ENCODE measurements at places on chromosomes 4 and X.
A peak's percentile ranks its signal among the peaks of the same experiment; 100 is the strongest.

DNA sequence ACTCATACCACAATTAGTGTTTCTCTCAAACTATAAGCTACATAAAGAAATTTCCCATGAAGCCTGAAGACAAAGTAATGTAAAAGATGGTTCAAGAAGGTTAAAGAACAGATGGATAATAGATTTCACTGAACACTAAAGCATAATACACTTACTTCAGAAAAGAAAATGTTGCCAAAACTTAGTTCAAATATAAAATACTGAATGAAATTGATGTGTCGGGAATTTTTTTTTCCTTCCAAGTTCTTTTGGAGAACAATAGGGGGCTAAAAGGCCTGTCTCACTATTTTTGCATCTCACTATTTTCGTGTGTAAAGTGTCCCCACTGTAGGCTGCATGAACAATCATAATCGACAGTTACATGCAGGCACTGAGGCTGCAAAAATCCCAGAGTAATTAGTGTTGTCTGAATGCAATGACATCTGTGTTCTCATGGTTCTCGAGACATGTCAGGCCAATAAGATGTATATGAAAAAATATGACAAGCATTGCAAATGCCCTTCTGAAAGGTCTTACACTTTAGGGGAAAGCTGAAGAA lies 11.9 kb upstream of the MAB21L2 start:
- no peak for DNase-seq

- no peak for DNase-seq
Measured at GRCh38 chrX:142250502-142250901, 45.4 kb upstream of the MAGEC2 start.

GRCh38 chr4:106183551-106183950 lies 132.5 kb downstream of the TBCK start:
- DNase-seq = no peak

GRCh38 chr4:2728221-2728620 lies 27.9 kb downstream of the TNIP2 start:
- DNase-seq = no peak

- peak; percentile 87 for DNase-seq
Measured at GRCh38 chrX:3548765-3549391, 164.6 kb downstream of the PRKX start.

DNA sequence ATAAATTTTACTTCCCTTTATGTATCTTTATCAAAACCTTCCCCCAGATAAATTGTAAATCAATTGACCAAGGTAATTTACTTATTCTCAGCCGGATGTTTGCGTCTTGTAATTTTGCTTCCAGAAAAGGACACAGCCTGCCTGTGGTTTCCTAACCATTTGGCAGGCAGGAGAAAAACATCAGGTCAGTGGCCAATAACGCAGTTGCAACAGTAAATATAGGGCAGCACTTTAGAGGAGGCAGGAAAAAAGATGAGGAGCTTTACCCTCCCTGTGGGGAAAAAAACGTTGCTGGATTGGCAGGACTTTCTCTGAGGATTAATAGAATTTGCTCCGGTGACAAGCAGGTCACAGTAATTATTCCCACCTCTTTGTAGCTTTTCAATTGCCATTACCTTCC lies 2618.1 kb downstream of the ARAP2 start:
- no peak for DNase-seq

GRCh38 chr4:48255072-48255958 lies 14.3 kb downstream of the TEC start:
- no peak for DNase-seq

DNA sequence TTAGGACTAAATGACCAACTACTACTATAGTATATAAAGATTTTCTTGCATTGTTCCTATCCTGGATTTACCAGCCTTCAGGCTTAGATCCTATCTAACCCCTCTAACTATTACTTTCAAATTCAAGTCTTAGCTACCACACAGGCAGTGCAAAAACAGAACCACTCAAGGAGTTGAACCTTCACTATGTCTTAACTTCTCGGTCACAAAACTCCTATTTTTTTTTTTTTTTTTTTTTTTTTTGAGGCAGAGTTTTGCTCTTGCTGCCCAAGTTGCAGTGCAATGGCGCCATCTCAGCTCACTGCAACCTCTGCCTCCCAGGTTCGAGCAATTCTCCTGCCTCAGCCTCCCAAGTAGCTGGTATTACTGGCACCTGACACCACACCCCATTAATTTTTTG lies 6.3 kb upstream of the FAM200B start:
- DNase-seq = no peak

DNA sequence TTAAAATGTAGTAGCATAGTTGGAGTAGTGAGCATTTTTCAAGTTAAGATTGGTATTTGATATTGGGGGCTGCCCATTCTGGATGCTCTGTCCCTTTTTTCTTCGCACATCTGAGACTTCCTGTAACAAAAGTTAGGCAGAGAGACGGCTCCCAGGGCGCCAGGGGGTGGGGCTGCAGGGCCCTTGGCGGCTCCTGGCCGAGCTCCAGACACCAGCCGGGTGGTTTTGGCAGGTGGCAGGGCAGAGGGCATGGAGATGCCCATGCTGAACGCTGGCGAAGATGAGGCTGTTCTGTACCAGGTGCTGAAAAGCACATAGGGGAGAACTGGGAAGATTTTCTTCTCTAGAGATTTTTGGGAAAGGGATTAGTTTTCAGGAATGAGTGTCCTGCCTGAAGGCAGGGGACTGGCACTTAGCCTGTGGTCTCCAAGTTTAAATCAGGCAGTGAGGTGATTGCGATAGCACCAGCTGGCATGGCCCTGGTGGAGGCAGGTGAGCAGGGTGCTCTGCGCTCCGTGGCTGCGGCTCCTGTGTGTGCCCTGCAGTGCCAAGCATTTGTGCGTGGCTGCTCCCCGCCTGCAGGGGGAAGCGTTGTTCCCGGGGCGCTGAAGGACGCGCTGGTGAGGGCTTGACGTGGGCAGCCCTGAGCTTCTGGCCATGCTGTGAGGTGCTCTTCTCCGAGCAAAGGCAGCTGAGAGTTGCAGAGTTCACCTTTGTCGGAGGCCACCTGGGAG lies 23.6 kb upstream of the HGFAC start:
- no peak for DNase-seq

GRCh38 chrX:12758291-12758690 lies 32.9 kb upstream of the PRPS2 start:
- DNase-seq = no peak

DNA sequence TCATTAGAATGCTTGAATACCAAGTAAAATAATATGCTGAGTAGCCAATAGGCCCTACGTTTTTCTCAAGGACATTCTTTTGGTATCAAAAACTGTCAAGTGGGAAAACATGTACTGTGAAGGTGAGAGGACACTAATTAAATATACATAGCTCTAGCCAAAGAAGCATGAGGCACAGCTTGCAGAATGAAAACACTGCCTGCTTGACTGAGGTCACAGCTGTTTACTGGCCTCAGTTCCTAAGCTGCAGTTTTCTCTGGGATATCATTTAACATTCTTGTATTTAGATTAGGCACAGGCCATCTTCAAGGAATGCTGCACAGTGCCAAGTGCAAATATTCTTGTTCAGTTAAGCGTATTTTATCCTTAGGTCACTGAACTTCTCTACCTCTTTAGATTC lies 78.6 kb downstream of the NAP1L3 start:
- DNase-seq = no peak

- DNase-seq = no peak
Measured at GRCh38 chr4:152176627-152177214, 359.2 kb downstream of the FBXW7 start.

DNA sequence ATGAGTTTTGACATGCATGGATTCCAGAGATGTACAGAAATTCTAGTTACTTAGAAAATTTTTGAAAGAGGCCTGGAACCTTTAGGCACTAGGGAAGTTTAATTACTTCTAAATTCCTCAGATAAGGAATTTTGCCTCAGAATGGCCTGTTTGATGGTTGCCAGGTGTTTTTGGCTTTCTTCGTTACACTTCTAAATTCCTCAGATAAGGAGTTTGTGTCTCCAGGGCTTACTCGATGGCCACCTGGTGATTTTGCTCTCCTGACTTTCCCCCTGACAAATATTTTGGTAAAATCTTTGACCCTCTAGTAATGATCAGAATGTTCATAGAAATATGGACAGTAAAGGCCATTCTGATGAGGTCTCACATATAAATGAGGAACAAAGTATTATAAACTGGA lies 64.3 kb downstream of the BEX3 start:
- DNase-seq = no peak

DNA sequence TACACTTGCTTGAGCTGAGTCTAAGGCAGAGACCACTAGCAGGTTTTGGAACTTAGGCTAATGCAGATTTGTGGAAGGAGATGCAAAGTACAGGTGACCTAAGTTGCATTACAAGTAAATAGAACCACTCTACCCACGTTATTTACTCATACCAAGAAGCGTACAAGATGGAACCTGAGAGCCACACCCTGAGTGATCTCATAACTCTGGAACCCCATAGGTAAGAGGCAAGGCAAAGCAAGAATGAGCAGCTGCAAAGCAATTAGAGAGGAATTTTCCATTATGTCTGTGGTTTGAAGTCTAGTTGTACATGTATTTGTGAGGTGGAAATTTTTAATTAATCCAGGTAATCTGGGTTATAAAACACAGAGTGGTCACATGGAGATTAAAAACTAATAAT lies 55.4 kb downstream of the CC2D2A start:
- DNase-seq = no peak

DNA sequence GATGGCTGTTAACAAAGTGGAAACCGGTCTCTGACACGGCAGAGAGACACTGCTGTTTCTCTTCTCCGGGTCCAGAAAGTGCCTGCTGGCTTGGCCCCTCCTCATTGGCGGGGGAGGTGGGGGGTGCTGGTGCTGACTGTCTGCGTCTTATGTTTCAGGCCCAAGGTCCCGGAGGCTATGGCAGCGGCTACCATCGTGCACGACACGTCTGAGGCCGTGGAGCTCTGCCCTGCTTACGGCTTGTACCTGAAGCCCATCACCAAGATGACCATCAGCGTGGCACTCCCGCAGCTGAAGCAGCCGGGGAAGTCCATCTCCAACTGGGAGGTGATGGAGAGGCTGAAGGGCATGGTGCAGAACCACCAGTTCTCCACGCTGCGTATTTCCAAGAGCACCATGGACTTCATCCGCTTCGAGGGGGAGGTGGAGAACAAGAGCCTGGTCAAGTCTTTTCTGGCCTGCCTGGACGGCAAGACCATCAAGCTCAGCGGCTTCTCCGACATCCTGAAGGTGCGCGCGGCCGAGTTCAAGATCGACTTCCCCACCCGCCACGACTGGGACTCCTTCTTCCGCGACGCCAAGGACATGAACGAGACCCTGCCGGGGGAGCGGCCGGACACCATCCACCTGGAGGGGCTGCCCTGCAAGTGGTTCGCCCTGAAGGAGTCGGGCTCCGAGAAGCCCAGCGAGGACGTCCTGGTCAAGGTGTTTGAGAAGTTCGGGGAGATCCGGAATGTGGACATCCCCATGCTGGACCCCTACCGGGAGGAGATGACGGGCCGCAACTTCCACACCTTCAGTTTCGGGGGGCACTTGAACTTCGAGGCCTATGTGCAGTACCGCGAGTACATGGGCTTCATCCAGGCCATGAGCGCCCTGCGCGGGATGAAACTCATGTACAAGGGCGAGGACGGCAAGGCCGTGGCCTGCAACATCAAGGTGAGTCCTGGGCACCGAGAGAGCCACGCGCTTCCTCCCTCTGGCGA lies 2.2 kb downstream of the AKAP17A start:
- DNase-seq = no peak

GRCh38 chr4:89400287-89401035 lies 92.9 kb upstream of the GPRIN3 start:
- no peak for DNase-seq

DNA sequence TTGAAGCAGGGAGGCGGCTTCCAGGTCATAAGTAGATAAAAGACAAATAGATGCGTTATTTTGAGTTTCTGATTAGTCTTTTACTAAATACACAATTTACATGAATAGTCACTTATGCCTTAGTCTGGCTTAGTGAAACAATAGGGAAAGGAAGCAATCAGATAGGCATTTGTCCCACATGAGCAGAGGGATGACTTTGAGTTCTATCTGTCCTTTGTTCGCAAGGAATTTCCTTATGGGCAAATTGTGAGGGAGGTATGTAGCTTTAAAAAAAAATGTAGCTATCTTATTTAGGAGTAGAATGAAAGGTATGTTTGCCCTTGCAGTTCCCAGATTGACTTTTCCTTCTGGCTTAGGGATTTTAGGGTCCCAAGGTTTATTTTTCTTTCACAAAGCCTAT lies 26.3 kb upstream of the ADH1C start:
- no peak for DNase-seq

DNA sequence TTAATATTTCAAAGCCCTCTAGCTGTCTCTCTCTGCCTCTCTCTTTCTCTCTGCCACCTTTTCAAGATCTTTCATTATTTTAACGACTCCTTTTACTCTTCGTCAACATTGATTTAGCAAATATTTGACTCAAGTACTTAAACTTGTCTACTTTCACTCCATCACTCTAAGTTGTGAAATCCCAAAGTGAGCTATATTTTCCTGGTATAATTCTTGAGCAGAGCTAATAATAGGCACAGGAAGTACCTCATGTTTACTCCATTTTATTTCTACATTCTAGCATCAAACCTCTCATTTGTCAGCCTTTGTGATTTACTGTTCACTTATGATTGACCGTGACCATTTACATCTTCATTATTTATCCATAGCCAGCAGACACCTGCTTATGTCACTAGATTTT lies 482.5 kb downstream of the RPA4 start:
- DNase-seq = no peak
